ENCODE measurements at places on chromosomes 3 and 15. TPM values are rescaled to one million over a fixed set of nuclear protein-coding genes. Genes with fewer than 3 reads are reported as not detected.

- peaks cover 21% of the 10 kb centered on the region for H3K36me3 ChIP-seq
- DNase-seq: no peak
- H3K4me3 ChIP-seq: no peak overlapping the region
- peaks cover 10% of the 10 kb centered on the region for H3K4me1 ChIP-seq
- no peaks in the 10 kb centered on the region for H3K27me3 ChIP-seq
- H3K27ac ChIP-seq: no peak overlapping the region
Observed at GRCh38 chr15:92120094-92120795, 266.7 kb downstream of the SLCO3A1 start.

GRCh38 chr3:104635872-104636580, 730.7 kb upstream of the ALCAM start:
- H3K36me3 ChIP-seq: no peaks in the 10 kb centered on the region
- H3K4me3 ChIP-seq: no peak overlapping the region
- no peaks in the 10 kb centered on the region for H3K4me1 ChIP-seq

- peaks cover 4% of the 10 kb centered on the region for H3K27me3 ChIP-seq
- H3K4me3 ChIP-seq: peak overlapping the region; percentile 97
- peak; percentile 53 for DNase-seq
- H3K36me3 ChIP-seq: peaks cover 37% of the 10 kb centered on the region
- peak overlapping the region; percentile 94 for H3K27ac ChIP-seq
- H3K4me1 ChIP-seq: peaks cover 46% of the 10 kb centered on the region
Observed at GRCh38 chr3:57756528-57757401, 656 bp downstream of the SLMAP start.

- H3K4me1 ChIP-seq: no peaks in the 10 kb centered on the region
- no peak overlapping the region for H3K4me3 ChIP-seq
- peak; percentile 25 for DNase-seq
- no peak overlapping the region for H3K27ac ChIP-seq
- H3K27me3 ChIP-seq: no peaks in the 10 kb centered on the region
Observed at GRCh38 chr3:38627956-38628355, 21.5 kb downstream of the SCN5A start.

DNA sequence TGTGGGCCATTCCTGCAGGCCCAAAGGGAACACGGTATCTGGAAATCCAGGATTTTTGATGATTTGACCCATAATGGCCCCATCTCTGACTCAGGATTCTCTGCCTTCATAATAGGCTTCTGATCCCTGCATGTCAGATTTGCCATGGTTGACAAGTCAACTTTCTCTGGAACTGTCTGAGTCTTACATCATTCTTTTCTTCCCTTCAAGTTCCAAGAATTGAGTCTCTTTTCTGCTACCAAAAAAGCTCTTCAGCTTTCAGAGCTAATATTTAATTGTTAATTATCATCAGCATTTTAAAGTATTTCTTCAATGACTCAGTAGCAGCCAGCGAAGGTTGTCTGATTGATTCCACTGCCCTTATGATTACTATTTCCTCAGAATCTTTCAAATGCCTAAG, 244.4 kb upstream of the COL8A1 start:
- no peak overlapping the region for H3K27ac ChIP-seq
- H3K36me3 ChIP-seq: no peaks in the 10 kb centered on the region
- H3K4me1 ChIP-seq: no peaks in the 10 kb centered on the region

GRCh38 chr3:52838561-52839267, 3.9 kb upstream of the MUSTN1 start:
- peak overlapping the region; percentile 55 for H3K27ac ChIP-seq
- H3K4me1 ChIP-seq: peaks cover 39% of the 10 kb centered on the region

DNA sequence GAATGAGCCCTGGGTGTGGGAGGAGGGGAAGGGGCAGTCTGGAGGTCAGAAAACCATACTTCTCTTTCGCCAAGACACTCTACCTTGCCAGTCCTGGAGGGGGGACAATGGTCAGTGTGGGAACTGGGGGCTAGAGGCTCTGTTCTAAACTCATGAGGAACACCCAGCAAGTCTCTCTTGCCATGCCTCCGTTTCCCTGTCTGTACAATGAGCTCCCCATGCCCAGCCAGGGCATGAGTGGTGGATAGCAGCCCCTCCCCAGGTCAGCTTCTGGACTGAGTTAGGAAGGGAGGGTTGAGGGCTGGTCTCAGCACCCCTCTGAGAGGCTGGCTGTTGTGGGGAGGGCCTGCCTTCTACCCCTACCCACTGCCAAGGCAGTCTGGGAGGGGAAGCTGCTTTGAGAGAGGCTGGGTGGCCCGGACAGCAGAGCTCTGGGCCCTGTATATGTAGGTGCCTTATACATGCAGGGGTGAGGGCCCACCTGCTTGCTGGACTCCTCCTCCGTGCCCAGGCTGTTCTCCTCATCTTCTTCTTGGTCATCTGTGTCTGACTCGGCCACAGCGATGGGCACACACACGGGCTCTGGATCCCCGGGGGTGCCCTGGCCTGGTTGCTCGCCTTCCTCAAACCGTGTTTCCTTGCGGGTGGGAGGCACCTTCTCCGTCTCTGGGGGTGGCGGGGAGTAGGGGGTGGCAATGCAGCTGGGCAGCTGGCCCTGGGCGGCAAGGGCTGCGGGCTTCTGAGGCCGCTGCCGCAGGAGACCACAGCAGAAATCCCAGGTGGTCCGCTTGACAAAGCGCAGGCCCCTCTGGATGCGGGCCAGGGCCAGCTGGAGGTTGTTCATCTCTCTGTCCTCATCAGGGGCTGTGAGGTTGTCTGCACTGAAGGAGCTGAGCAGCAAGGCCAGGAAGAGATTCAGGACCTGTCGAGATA, 68.8 kb downstream of the SCN5A start:
- H3K27me3 ChIP-seq: no peaks in the 10 kb centered on the region
- no peaks in the 10 kb centered on the region for H3K36me3 ChIP-seq
- no peaks in the 10 kb centered on the region for H3K4me1 ChIP-seq
- H3K4me3 ChIP-seq: no peak overlapping the region
- no peak for DNase-seq
- H3K27ac ChIP-seq: no peak overlapping the region

DNA sequence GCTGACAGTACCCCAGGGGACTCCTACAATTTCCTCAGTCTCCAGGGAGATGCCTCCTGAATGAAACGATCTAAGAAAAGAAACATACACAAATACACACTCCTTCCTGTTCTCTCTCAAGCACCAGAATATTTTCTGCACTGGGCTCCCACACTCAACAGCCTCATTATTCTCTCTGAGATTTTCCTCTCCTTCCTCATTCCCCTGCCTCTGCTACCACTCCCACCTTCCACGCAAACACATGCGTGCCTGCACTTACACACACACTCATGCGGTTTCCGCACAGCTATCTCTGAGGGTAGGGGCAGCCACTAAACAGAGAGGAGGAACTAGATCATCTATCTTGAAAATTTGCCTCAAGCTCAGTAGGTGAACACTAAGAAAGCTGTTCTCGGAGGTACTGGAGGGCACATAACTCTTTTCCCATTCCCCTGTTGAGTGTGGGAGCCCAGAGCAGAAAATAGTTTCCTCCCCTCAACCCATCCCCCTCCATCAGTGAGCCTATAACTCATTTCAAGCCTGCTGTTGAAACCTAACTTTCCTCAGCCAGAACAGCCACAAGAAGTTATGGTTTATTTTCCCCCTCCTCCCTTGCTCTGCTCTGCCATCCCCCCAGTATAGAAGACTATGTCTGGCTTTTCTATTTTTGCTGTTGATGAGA, 30.5 kb upstream of the TIPARP start:
- peaks cover 2% of the 10 kb centered on the region for H3K27me3 ChIP-seq
- H3K36me3 ChIP-seq: peaks cover 9% of the 10 kb centered on the region
- H3K4me3 ChIP-seq: peak overlapping the region; percentile 48
- H3K27ac ChIP-seq: peak overlapping the region; percentile 85
- H3K4me1 ChIP-seq: peaks cover 31% of the 10 kb centered on the region

DNA sequence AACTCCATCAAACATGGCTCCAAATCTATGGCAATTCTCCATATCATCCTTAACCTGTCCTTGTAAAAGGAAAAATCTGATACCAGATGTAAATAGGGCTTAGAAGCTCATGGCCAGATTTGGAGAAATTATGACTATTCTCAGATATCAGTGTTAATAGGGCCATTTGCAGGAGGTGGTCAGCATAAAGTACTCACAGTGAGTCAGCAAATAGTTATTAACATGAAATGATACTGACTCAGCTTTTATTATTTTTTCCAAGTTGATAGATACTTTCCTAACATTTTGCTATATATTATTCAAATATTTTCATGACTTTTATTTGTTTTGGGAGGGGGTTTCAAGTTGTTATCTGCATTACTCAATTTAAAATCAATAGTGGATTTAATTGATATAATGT, 255.8 kb downstream of the MFSD1 start:
- H3K27me3 ChIP-seq: no peaks in the 10 kb centered on the region
- H3K27ac ChIP-seq: no peak overlapping the region
- no peak for DNase-seq
- H3K4me3 ChIP-seq: no peak overlapping the region
- H3K4me1 ChIP-seq: no peaks in the 10 kb centered on the region

Gene ROPN1B
- total RNA-seq: not detected

Gene CTXND1
- total RNA-seq: not detected

Gene NR2F2
- not detected for total RNA-seq

Gene RAD51
- 82.7 TPM for total RNA-seq

Gene WDR72
- not detected for total RNA-seq

Gene POC1A
- 32.3 TPM for total RNA-seq

Gene ANKUB1
- total RNA-seq: not detected

Gene DCP1A
- total RNA-seq: 28.3 TPM

Gene SPATA16
- not detected for total RNA-seq

Gene RLBP1
- not detected for total RNA-seq
